Stomach (tissue), 19 donors: ENCODE measurements at places on chromosomes 13 and 19.

GRCh38 chr13:39318161-39318560 is 279.9 kb downstream of the NHLRC3 start:
- no peak for DNase-seq

GRCh38 chr13:62482351-62482750 is 1066.7 kb upstream of the PCDH20 start:
- DNase-seq: no peak

- no peak for DNase-seq
Observed at GRCh38 chr13:105774739-105775460, 760.6 kb downstream of the EFNB2 start.

DNA sequence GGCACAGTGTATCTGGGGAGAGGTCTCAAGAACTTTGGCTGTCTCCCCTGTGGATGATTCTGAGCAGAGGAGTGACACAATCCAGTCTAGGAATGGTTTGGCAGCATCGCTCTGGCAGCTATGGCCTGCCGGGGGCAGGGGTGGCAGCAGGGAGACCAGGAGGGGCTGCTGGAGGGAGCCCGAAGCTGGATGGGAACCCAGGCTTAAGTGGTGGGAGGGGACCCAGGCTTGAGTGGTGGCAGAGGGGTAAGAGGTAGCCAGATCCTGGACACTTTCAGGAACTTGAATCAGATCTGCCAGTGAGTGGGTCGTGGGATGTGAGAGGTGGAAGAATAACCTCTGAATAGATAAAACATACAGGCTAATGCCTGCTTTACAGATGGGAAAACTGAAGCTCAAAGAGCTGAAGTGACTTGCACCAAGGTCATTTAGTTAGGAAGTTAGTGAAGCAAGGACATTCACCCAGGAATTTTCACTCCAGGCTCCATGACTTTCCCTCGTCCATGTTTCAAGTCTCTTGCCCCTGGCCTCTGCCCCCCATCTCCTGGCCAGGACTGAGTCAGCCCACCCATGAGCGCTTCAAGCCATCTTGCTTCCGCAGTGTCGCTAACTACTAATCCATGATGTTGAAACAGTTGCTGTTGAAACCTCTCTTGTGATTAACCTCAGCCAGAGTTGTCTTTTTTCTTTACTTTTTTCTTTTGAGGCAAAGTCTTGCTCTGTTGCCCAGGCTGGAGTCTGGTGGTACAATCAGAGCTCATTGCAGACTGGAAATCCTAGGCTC is 29.9 kb upstream of the C1QTNF9 start:
- DNase-seq: no peak

GRCh38 chr19:11722414-11722813 is 16.3 kb downstream of the ZNF823 start:
- DNase-seq: no peak

DNA sequence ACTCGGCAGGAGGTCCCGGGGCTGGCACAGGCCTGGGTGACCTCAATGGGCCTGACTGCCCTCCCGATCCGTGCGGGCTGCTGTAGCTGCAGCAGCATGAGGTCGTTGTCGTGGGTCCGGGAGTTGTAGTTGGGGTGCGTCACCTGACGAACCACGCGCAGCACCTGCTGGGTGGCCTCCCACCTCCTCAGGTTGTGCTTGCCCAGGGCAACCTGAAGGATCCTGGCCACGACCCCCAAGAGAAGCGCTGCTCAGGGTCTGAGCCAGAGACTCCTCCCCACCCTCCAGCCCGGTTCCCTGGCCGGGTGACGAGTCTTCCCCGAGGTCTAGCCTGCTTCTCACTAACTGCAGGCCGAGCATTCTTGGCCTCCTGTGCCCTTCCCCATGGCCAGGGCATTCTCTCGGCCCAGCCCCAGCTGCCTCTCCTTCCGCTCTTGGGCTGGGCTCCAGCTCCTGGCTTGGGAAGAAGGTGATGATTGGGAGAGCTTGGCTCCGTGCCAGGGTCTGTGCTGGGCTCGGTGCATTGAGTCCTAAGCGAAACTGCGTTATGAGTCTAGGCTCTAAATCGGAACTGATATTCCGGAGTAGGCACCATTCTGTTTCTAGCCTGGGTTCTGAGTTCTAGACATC is 3.1 kb downstream of the KLK14 start:
- DNase-seq: no peak

DNA sequence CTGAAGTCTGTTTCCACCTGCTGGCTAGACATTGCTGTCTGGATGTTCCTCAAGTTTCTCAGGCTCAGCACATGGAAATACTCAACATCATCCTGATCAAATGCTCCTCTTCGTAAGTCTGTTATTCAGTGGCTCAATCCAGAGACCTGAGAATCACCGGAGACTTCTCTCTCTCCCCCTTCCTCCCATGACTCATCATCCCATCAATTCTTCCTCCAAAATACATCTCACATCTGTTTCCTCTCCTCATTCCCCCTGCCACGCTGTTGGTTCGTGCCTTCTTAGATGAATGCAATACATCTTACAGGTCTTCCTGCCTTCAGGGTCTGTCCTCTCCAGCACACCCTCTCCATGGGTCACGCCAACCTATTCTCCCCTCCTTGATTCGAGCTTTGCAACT is 7.4 kb upstream of the RXFP2 start:
- no peak for DNase-seq

GRCh38 chr19:18320865-18321733 is 1.8 kb downstream of the LSM4 start:
- peak; percentile 62 for DNase-seq

GRCh38 chr13:23654111-23655110 is 84.2 kb downstream of the TNFRSF19 start:
- peak; percentile 48 for DNase-seq

DNA sequence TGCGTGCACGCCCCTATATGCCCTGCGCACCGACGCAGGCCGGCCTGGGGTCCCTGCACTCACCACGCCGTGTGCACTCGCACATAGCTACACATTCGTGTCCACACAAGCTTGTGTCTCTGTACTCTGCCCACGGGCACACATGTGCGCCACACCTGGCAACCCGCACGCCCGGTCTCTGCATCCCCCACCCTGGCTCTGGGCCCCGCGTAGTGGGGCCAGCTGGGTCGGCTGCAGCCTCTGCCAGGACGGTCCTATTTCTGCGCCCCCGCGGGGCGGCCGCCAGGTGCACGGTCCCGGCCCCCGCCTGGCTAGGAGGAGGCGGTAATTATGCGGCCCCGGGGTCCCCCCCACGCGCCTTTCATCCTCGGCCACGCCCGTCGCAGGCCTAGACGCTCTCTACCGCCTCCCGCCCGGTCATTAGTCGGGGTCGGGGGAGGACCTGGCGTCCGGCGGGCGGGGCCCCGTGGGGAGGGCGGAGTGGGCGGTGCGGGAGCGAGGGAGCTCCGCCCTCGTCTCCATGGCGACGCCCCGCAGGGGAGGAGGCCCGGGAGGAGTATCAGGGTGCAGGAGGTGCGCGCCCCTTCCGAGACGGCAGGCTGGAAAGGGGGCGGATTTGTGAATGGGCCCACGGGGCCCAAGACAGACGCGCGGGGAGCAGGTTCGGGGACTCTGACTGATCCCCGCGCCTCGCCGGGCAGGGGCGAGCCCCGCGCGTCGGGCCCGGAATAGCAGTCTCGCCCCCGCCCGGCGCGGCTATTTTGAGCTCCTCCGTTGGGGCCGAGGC is 2.8 kb upstream of the CIRBP start:
- DNase-seq: peak; percentile 89

GRCh38 chr19:13621413-13621812 is 115.1 kb upstream of the CACNA1A start:
- no peak for DNase-seq

DNA sequence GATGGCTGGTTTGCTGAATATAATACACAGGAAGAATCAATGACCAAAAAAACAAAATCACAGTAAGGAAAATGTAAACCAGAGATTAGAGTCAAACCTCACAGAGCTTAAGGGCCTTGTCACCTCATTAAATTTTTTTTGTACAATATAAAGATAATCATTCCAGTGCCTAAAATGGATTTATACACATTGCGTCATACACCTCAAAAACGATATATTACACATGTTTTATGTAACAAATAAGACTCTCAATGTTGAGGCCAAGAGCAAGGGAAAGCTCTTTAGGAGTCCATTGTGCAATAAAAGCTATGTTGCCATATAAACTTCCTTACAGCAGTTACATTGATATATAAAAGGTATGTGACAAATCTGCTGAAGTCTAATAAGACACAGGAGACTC is 856.7 kb upstream of the SLITRK1 start:
- no peak for DNase-seq

GRCh38 chr13:20566468-20566897 is 474 bp upstream of the IFT88 start:
- DNase-seq: no peak

DNA sequence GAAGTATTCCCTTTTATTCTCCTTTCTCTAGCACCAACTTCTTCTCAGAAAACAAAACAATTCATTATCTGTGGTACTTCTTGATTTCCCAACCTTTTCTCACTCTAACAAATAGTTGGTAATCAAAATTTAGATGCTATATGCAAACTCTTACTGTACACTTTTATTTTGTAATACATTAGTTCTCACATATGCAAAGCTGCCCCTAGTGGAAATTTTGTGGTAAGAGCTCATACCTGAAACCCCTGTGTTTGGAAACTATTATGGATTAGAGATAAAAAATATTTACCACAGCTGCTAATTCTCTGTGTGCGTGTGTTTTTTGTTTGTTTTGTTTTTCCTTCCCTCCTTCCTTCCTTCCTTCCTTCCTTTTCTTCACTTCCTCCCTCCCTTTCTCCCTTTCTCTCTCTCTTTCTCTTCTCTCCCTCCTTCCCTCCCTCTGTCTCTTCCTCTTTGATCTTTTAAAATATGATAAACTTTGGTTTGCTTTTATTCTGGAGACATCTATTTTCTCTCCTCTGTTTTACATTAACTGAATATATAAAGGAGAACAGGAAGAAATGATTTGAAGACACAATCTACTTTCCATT is 537.4 kb downstream of the SLITRK6 start:
- DNase-seq: peak; percentile 24

DNA sequence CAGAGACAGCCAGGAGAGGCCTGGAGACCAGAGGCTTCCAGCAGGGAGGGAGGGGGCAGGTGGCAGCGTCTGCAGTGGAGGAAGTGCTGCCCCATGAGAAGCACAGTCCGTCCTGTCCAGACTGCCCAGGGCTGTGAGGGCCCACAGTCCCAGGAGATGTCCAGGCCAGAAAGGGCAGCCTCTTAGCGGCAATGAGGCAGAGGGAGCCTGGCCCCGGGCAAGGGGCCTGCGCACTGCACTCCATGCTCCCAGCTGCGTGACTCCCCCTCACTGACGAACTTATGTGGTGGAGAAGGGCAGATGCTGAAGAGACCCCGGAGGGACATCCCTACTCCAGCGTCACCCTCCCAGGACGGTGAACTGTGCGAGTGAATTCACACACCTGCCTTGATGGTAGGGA is 115.3 kb downstream of the SOX1 start:
- DNase-seq: no peak

DNA sequence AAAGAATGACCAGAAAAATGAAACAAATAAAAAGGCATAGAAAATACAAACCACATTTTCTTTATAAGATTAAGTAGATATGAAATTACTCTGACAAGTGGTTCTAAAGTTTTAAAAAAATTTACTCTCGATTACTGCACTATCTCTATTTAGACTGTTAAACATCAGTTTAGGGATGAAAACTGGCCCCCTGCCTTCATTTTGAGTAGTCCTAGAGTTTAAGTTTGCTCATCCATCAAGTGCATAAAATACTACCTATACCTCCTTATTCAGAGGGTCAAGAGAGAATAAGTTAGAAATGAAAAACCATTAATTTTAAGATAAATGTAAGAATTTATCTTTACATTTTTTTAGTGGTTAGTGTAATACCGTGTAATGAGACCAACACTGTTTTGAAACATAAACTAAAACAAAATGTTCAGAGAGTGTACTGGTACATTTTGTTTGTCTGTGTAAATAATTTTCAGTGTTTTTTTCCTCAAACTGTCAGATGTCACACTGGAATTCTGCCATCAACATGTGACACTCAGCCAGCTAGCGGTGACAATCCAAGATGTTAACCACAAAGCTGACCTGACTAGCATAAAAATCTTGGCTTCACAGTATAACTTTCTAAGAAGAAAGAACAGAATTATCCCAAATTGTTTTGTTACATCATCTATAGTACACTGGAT is 184.8 kb upstream of the PCDH20 start:
- DNase-seq: no peak

GRCh38 chr13:41549491-41549890 is 92.1 kb downstream of the RGCC start:
- no peak for DNase-seq

DNA sequence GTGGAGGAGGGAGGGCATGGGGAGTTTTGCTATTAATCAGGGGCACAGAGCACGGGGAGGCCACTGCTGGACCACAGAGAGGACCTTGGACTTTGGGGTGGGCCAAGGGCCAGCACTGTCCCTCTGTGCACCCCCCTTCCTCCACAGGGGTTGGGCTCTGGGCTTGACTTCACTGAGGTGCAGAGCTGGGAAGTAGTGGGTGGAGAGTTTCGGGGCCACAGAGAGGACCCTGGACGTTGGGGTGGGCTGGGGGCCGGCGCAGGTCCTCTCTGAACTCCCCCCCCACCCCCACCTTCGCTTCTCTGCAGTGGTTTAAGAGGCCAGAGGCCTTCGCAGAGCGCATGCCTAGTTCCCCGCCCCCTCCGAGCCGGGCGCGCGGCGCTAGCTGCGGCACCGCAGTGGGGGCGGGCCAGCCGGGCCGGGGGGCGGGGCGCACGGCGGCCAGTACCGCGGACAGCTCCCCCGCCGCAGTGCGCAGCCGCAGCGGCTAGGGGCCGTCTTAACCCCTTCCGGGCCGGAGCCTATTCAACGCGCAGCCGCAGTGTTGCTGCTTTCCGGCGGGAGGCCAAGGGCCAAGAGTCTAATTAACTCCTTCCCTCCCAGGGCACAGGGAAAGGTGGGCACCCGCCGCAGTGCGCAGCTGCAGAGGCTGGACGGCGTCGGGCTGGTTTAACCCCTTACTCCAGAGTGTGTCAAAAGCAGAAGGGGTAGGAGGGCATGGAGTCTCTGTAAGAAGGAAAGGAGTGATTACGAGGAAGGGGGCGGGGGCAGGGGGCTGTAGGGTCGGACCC is 3.7 kb downstream of the KCNC3 start:
- DNase-seq: peak; percentile 92

DNA sequence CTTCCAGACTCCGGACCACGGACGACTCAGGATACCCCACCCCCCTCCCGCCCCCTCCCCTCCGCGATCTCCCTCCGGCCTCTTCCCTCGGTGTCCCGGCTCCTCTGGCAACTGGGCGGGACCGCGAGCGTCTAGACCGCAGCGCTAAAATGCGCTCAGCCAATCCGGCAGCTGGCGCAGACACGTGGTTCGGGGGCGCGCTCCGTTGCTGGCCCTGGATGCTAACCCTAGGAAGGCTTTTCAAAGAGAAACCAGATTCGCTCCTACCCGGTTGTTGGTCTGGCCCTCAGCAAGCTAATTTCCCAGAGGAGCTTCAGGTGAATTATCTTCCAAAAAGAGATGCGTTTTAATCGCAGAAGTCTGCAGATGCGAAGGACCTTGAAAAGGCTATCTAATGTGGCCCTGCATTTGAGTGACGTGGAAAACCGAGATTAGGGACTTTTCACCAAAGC is at the start of gene DZIP1:
TSS of gene DZIP1 (minus strand) at position 106 of the 452 bp plus-strand sequence. CDS start 2,677 bp downstream, outside the sequence.
- peak; percentile 93 for DNase-seq
